ENCODE measurements at places on chromosomes 12 and 14. TPM values are rescaled to one million over a fixed set of nuclear protein-coding genes. Genes with fewer than 3 reads are reported as not detected.

GRCh38 chr12:63826006-63826585 is 18.4 kb upstream of the SRGAP1 start:
- DNase-seq, result no peak

DNA sequence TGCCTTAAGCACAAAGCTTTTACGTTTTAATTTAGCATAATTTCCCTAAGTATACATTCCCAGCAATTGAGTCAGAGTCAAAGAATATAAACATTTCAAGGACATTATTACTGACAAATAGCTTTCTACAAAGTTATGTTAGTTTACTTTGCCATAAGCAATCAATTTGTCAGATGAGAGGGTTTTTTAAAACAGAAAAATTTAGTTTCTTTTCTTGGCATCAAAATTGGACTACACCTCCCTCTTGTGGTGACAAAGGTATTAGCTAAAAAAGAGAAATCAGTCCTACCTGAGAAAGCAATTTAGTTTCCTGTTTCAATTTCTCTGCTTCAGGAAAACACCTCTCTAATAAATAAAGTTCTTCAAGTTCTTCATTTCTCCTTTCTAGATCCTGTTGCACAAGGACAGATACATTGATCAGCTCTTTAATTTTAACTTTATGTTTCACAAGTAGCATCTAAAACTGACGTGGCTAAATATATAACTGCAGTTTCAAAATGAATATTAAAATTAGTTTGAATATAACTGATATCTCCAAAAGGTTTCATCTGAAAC is 39.9 kb downstream of the DNAI7 start:
- DNase-seq, result no peak

The DERA gene
- 26.6 TPM for total RNA-seq

DNA sequence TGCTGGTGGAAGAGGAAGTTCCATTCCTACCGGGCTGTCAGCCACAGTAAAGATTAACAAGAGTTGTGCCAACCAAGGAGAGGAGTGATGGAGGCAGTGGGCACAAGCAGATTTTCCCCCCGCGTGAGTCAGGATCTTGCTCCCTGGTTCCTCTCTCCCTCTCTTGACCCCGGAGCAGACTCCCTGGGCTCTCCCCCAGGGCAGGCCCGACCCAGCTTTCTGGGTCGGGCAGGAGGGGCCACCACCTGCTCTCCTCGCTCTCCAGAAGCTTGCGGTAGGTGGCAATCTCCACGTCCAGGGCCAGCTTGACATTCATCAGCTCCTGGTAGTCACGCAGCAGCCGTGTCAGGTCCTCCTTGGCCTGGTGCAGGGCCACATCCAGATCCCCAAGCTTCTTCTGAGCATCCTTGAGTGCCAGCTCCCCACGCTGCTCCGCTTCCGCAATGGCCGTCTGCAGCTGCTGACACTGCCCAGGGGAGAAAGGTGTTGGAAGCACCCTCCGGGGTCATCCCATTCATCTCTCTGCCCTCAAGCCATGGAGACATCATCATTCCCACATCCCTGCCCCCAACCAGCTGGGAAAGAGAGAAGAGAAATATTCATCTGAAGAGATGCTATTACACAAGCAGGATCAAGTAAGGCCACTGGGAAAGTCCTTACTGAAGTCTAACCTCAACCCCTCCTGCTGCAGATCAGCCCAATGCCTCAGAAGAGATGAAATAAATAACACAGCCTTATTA is 9.0 kb upstream of the KRT4 start:
- DNase-seq, result no peak

- DNase-seq, result no peak
Observed at GRCh38 chr12:89796798-89797382, 88.3 kb upstream of the ATP2B1 start.

GRCh38 chr14:59313658-59314608 is 125.5 kb downstream of the DAAM1 start:
- no peak for DNase-seq

DNA sequence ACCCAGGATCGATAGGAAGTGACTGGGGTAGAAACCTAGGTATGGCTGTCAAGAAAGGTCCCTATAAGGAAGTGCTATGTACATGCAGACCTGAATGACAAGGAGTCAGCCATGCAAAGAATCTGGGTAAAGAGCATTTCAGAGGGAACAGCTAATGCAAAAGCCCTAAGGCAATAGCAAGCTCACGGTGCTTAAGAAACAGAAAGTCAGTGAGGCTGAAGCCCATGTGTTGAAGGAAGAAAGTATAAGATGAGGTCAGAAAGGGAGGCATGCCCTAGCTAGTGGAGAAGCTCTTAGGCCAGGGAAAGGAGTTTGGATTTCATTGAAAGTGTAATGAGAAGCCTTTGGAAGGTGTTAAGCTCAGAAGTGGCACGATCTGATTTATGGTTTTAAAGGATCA is 6.0 kb upstream of the ADCY6 start:
- DNase-seq, result no peak

DNA sequence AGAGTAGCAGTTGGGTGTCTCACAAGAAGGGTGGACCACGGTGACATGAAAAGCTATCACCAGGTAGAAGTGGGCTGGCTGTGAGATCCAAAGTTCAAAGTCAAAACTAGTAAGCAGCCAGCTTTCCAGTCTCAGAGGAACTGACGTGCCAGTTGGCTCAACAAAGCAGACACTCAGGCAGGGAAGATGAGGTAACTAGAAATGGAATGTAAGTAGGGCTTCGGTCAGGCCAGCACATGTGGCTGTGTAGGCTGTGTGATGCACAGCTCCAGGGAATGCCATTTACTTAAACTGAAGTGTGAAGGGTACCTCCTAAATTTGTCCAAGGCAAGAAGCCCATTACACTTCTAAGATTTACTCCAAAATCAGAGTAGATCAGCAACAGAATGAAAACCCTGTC is 43.6 kb downstream of the PTPRR start:
- DNase-seq, result no peak

- no peak for DNase-seq
Observed at GRCh38 chr12:91422811-91423692, 240.4 kb upstream of the DCN start.

DNA sequence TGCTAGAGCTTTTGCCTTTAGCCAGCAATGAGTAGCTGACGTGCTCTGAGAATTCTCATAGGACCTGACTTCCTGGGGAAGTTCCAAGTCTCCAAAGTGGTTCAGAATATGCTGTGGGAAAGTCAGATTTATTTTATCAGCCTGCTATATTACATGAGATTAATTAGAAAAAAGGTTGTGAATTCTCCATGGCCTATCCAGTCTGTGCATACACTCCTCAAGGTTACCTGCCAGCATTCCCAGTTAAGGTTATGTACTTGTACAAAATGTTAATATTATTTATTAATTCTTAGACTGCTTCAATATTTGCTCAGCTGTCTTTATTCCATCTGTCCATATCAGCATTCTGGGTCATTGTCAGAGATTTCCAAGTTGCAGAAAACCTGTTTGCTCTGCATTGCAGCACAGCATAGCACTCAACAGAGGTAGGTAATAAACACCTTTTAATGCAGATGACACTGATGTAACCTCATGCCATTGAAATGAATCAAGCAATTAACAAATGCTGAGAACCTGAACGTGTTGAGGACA is 2.7 kb upstream of the SEL1L start:
- no peak for DNase-seq

The MYO1H gene
- not detected for total RNA-seq

DNA sequence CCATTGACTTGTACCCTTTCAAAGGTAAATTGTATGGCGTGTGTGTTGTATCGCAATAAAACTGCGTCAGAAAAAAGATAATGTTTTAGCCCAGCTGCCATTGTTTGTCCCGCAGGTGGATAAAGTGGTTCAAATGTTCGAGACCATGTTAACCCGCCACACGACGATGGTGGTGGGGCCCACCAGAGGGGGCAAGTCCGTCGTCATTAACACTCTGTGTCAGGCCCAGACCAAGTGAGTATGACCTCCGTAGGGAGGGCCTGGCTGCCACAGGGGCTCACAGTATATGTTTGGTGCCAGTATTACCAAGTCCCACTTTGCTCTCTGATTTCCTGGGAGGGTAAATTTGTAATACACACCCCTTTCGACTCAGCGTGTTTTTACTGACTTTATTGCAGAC is 96.9 kb downstream of the DNAH10 start:
- no peak for DNase-seq

- peak; percentile 59 for DNase-seq
Observed at GRCh38 chr12:85277900-85278597, 2.0 kb upstream of the ALX1 start.

The SARNP gene
- 49.0 TPM for total RNA-seq

The RAD9B gene
- total RNA-seq, result 0.41 TPM

The PAPLN gene
- 11.8 TPM for total RNA-seq

The PFKM gene
- total RNA-seq, result 66.7 TPM

DNA sequence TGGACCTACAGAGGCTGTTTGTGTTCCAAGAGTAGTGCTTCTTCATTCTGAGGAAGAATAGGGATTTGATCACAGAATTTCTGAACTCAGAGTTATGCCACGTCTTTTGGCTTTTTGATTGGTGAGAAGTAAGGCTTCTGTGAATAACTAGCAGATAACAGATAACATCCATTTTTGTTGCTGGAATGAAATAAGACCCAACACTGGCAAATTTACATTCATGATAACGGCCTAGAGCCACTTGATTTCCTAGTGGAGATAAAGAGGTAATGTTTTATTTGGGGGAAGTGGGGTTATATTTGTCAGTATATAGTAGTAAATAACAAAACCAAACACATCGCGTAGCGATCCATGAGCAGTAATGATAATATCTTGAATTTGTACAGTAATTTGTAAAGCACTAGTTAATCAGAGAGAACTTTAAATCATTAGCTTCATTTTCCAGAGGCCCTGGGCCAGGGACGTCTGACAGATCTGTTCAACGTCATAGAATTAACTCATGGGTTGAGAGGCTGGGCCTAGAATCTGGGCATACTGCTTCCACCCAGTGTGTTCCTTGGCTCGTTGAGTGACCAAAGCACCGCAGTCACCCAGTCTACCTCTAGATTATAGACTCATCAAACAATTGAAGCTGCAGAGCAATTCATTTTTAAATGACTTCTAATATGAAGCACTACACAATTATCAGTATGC is 79.6 kb downstream of the HMGA2 start:
- DNase-seq, result no peak

The ESRRB gene
- not detected for total RNA-seq

The PARP2 gene
- total RNA-seq, result 7.4 TPM

The FAM222A gene
- 3.3 TPM for total RNA-seq

All from sigmoid colon (tissue), 7 donors.